CD8-positive, alpha-beta T cell (primary cell): ENCODE measurements at places on chromosomes 5 and 9.

DNA sequence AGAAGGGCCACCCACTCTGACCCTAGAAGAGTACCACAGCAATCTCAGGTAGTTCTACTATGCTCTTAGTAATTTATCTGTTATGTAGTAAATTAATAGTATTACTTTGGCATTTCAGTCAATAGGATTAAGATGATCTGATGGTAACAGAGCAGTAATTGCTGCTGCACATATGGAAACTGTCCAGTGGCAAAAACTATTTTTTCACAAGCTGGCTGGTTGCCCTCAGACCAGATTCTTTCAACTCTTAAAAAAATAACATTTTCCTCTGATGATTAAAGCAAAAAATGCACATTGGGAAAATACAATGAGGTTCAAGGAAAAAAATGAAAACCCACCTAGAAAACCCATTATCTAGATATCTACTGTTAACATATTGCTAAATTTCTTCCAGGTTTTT, 19.7 kb downstream of the GLRA1 start:
- no peak for DNase-seq

- DNase-seq = no peak
Measured at GRCh38 chr5:110853267-110853666, 114.5 kb downstream of the SLC25A46 start.

- peak; percentile 24 for DNase-seq
Measured at GRCh38 chr5:56490971-56491468, 257.9 kb upstream of the ANKRD55 start.

DNA sequence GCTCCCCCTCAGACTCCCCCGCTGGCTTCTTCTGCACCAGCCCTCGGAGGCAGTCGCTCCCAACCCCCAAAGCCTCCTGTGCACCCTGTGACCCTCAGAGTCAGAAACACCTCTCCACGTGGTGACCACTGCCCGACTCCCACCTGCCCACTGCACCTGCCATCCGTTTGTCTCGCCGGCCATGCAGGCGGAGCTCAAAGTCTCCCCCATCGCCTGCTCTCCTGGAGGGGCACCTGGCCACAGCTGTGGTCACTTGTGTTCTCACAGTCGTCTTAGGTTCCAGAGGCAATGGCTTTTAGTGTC, 38.2 kb downstream of the MRPL36 start:
- DNase-seq = no peak

GRCh38 chr5:137761566-137761965, 7.4 kb upstream of the HNRNPA0 start:
- DNase-seq = no peak

GRCh38 chr5:33774341-33774740, 117.4 kb downstream of the ADAMTS12 start:
- no peak for DNase-seq

DNA sequence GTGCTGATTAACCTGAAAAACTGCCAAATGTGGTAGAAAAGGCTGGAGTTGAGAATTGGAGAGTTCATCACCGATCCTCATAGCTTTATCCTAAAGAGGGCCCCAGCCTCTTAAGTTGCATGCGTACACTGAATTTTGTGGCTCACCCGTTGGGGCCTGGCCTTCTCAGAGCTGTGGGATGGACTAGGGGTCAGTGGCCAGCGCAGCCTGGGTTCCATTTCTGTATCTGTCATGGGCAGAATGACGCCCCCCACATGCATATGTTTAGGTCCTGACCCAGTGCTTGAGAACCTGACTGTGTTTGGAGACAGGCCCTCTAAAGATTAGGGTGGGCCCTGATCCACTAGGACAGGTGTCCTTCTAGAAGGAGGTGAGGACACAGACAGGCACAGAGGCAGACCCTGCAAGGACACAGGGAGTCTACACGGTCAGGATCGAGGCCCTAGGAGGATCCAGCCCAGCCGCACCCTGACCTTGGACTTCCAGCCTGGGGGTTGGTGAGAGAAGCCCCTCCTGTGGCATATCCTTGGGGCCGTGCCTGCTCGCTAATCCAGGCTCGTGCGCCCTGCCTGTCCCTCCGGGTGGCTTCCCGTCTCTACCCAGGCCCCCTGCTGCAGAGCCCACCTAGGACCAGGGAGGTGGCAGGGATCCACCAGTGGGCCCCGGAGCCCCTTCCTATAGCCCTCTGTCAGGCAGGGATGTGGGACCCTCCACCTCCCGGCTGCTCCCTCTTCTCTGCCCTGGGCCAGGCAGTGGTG, 32.2 kb downstream of the NDUFS6 start:
- DNase-seq = no peak

- DNase-seq = no peak
Measured at GRCh38 chr5:2592766-2593165, 158.7 kb downstream of the IRX2 start.

DNA sequence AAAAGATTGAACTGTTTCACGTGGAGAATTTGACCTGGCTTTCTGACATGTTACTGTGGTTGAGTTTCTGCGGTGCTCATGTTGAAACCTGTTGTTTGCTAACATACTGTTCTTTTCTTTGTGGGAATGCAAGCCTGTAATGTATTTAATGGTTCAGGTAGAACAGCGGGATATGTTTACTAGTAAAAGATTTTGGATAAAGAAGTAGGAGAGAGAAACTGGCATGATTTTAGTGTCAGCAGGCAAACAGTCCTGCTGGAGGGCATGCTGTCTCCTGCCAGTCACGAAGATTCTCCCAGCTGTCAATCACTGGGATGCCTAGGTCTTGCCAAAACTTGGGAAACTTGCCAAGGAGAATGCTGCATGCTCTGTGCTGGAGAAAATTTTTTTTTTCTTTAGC, 263.5 kb downstream of the TAF11L14 start:
- no peak for DNase-seq

DNA sequence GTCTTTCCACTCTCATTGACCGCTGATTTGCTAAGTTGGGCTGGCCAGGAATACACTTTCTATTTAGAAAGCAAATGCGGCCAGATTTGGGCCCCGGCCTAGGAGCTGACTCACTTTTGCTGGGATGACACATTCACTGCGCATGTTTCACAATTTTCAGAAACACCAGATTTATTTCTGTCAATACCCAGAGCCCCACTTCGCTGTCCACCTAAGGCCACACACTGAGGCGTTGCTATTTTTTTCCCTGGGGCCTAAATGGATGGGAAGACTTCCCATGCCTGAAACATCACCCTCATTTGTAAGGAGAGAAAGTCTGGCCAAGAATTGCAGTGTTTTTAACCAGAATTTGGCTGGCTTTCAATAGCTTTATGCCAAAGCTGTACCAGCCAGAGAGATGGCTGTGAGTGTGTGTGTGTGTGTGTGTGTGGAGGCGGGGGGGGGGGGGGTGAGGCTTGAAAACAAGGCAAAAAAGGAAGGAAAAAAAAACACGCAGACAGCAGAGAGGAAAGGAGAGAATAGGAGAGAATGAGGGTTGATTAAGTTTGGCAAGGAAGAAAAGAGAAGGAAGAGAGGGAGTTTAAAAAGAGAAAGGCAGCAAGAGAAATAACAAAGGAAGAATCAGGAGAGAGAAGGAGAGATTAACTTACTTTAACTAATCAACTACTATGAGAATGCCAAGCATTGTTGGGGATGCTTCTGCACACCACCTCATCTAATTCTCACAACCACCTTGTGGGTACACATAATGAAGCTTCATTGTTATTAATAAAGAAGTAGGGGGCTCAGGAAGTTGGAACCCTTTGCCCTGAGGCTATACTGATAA, 261.4 kb upstream of the KLF4 start:
- no peak for DNase-seq

- no peak for DNase-seq
Measured at GRCh38 chr9:98742325-98743280, 33.9 kb upstream of the GABBR2 start.

DNA sequence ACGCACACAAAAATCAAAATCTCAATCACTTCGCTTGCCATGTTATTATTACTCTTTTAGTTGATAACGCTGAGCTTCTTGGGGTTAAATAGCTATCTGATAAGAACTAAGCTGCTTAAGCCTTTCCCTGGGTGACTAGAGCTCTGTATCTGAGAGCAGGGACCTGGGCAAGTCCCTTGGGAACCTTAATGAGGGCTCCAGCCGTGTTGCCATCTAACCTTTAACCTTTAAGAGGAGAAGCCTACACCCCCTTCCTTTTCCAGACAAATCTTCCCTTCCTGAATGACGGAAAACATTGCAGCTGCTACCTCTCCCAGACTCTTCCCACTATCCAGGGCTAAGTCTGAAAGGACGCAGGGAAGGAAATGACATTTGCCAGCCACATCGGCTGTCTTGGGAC, 216.5 kb upstream of the RAI14 start:
- DNase-seq = no peak

- no peak for DNase-seq
Measured at GRCh38 chr9:88072831-88073375, 65.4 kb downstream of the SPATA31C2 start.

DNA sequence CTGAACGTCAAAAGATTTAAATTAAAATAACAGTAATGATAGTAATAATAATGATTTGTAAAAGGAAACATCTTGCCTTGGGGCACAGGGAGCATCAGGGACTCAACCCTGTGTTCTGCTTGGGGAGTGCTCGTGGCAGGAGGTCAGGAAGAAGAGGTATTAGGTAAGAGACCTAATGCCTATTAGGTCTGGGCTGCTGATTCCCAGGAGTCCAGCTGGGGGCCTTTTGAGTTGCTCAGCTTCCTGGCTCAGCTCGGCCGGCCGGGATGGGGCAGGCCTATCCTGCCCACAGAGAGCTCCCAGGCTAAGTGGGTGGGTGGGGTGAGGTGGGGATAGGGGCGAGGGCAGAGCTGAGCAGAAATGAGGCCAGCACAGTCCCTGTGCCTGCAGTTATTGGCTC, 17.5 kb downstream of the LMX1B start:
- no peak for DNase-seq
